ENCODE measurements at places on chromosomes 3 and 15.

DNA sequence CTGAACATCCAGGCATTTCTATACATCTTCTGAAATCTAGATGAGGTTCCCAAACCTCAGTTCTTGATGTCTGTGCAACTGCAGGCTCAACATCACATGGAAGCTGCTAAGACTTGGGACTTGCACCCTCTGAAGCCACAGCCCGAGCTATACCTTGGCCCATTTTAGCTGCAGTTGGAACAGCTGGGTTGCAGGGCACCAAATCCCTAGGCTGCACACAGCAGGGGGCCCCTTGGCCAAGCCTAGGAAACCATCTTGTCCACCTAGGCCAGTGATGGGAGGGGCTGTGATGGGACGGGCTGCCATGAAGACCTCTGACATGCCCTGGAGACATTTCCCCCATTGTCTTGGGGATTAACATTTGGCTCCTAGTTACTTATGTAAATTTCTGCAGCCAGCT lies 415.8 kb upstream of the SUCLG2 start:
- no peak for DNase-seq

GRCh38 chr3:172626021-172626640 lies 84.7 kb downstream of the NCEH1 start:
- DNase-seq: no peak

GRCh38 chr3:42653303-42653559 lies 266 bp upstream of the ZBTB47 start:
- no peak for DNase-seq

DNA sequence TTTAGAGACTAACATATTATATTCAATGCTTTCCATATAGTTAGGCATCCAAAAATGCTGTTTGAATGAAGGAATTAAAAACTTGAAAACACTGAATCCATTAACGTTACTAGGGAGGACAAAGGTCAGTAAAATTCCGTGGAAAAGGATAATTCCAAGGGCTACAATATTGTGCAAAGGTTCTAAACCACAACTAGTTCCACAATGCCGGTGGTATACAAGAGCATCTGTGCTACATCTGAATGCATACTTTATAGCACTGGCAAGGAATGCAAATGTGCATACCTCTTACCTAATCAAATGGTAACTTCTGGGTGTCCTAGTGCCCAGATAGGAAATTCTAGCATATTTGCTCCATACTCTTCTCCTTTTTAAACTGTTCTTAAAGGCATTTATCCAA lies 2.2 kb downstream of the ICE2 start:
- DNase-seq: no peak

- no peak for DNase-seq
Measured at GRCh38 chr15:41942886-41943285, 29.5 kb downstream of the EHD4 start.

DNA sequence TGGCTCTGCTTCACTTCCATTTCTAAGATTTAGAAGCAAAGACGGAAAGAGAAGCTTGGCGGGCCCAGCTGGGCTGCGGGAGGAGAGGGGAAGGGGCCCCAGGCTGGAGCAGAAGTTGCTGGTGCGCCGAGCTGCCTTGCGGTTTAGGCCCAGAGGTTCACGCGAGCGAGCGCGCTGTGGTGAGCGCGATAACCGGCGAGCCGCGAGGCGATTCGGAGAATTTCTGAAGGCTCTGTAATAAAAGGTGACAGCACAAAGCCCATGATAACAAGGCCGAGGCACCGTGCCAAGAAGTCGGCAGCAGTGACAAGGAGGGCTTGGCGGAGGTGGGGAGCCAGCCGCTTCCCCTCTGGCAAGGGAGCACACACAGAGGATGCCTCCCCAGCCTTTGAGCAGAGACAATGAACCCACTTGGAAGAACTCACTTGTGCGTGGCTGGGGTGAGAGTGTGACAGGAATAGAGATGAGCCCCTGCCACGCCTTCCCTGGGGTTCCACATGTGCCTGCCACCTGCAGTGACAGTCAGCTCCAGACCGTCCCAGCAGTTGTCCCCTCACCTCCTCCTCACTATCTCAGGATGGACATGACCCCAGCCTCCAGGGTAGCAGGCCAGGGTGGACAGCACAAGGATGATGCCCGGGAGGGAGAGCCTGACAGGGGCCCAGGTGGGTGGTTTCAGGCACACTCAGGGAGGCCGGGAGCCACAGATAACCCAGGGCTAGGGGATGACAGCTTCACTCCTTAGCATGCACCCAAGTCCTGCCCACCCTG lies 315.2 kb downstream of the UACA start:
- DNase-seq: no peak

GRCh38 chr3:53084310-53085001 lies 38.6 kb upstream of the SFMBT1 start:
- DNase-seq: no peak

GRCh38 chr3:156341831-156342416 lies 213.0 kb downstream of the SSR3 start:
- DNase-seq: no peak

- no peak for DNase-seq
Measured at GRCh38 chr3:148975696-148976095, 15.6 kb upstream of the GYG1 start.

DNA sequence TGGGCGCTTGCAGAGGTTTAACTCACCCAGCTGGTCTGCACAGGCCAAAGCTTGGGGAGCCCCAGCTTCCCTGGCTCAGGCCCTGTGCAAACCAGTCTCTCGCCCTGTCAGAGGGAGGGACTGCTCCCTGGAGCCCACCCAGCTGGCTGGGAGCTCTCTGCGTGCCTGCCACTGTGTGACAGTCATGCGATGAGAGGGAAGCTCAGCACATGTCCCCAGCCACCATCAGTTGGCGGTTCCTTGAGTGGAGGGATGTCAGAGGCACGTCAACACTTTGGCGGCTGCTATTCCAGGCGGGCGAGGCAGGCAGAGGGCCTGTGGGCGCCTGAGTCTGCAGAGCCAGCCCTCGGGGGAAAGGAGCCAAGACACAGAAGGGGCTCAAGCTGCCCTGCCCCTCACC lies 324.6 kb downstream of the UACA start:
- DNase-seq: no peak
